ENCODE measurements at places on chromosomes 4 and X.

GRCh38 chr4:17273047-17273446 lies 238.8 kb downstream of the QDPR start:
- DNase-seq, result no peak

- no peak for DNase-seq
Observed at GRCh38 chr4:80989921-80990544, 40.5 kb upstream of the BMP3 start.

DNA sequence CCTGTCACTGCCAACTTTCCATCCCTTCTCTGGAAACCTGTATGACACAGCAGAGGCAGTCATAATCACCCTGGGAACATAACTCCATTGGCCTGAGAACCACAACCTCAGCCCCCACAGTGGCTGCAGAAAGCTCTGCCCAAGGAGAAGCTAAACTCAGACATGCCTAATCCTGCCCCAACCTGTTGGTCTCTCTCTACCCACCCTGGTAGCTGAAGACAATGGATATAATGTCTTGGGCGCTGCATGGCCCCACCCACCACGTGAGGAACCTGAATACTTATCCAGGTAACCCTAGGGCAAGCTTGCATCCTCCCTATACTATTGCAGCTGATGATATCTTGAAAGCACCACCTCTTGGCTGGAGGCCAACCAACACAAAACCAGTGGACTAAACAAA lies 225.2 kb downstream of the TEX13C start:
- no peak for DNase-seq

DNA sequence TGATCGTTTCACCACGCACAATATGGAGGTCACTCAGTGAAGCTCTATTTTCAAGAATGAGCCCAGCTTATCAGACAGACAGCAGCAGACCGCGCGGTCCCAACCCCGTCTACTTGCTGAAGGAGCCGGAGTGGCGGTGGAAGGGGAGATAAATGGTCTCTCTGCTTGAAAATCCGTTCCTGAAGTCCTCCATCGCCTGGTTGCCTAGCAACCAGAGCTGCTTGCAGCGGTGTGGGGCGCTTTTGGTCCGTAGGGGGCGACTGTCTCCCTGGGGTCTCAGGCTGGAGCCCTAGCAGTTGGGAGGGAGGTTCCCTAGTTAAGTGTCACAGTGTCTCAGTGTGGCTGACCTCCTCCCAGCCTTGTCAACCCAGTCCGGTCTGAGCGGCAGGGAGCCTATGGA lies 8.3 kb upstream of the DLG3 start:
- DNase-seq, result no peak

GRCh38 chr4:110163327-110164069 lies 34.9 kb downstream of the ELOVL6 start:
- DNase-seq, result no peak

GRCh38 chr4:3227878-3228675 lies 20.9 kb upstream of the MSANTD1 start:
- DNase-seq, result no peak

GRCh38 chr4:166323250-166323649 lies 450.2 kb downstream of the TLL1 start:
- no peak for DNase-seq

GRCh38 chr4:19130866-19131265 lies 1109.3 kb upstream of the LCORL start:
- DNase-seq, result no peak

DNA sequence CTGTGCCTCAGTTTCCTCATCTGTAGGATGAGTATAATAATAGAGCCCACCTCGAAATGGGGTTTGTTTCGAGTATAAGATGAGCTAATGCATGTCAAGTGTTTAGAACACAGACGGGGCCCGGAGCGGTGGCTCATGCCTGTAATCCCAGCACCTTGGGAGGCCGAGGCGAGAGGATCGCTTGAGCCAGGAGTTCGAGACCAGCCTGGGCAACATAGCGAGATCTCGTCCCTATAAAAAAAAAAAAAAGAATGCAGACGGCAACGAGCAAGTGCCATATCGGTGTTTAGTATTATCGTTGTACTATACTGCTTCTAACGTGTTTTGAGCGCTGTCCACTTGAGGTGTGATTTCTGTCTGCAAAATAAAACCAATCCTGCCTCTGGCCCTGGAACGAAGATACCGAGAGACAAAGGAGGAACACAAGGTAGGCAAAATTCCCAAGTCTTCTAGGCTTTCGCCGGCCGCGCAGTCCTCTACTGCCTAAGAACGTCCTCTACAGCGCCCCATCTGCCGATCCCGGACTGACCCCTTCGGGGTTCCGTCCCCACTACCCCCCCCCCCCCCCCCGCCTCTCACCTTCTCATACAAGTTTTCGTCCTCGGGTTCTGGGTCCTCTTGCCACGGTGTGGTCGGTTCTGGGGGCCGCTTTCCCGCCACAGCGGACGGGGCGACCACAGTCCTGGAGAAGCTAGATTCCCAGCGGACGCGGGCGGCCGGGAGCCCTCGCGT lies 442 bp downstream of the NDUFB11 start:
- DNase-seq, result no peak

DNA sequence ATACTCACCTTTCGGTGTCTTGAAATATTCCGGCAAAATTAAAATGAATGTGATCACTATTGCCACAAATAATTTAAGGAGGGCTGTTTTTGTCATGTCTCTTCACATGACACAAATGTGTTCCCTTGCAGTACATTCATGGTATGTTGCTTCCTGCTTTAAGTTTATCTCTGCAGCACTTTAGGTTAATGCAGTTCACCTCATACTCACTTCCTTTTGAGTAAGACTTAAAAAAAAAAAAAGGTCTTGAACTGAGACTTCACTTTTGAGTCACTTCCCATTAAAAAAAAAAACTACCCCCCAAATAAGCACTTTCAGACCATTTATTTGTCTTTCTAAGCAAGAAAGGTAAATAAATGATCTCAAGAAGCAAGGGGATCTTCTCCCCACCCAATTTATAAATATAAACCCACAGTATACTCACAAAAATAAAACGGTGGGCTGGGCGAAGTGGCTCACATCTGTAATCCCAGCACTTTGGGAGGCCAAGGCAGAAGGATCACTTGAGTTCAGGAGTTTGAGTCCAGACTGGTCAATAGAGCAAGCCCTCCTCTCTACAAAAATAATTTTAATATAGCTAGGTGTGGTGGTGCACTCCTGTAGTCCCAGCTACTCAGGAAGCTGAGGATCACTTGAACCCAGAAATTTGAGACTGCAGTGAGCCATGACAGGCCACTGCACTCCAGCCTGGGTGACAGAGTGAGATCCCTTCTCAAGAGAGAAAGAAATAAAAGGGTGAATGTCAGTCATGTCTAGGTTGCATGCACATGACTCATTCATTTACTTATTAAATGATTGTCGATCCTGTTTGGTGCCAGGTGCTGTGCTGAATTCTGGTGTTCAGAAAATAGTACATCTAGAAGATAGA lies at the start of gene TMEM156:
TSS of gene TMEM156 (minus strand) at position 192 of the 868 bp plus-strand sequence. CDS start at position 96, 96 bp downstream.
- DNase-seq, result no peak

DNA sequence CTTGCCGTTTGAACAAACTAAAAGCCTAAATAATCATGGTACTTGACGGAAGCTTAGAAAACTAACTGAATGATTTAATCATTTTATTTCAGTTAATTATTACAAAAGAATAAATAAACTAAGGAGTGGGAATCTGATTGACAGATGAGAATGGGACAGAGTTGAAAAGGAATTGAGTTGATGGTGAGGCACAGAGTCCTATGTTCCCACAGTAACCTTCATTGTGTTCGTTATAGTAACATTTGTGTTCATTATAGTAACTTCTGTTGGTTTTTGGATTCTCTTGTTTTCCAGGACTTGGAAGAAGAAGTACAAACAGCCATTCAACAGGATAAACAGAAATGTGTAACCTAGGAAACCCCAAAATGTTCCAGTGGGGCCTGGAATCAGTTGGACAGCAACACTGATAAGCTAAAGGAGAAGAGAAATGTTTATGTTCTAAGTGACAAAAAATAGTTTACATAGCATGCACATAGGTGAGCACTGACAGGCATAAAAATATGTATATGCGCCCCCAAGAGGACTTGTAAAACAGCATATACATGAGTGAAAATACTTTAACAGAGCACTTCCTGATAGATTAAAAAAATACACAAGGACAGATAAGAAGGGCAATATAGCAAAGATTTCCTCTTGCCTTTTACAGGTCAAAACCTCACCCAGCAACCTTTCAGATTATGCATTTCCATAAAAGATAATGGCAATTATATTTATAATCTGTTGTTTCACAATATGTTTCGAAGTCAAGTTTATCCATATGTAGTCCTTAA lies 218.6 kb upstream of the HTR2C start:
- no peak for DNase-seq

GRCh38 chr4:7549866-7550265 lies 115.1 kb upstream of the PSAPL1 start:
- DNase-seq, result no peak

DNA sequence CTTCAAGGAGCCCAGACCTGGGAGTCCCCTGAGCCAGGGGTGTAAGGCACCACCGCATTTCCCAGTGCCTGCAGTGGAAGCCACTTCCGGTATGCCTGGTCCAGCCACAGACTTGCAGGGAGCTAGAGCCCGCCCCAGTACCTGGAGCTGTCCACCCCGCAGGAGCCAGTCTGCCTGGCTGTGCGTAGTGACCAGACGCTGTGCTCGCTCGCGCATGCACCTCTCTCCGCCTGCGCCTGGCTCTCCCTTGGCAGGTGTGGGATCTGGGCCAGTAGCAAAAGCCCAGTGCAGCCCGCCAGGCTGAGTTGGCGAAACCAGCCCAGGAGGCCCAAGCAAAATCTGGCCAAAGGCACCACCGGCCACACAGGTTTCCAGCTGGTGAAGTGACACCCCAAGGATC lies 973.7 kb upstream of the AGA start:
- DNase-seq, result no peak

- DNase-seq, result no peak
Observed at GRCh38 chr4:4724321-4724720, 135.1 kb upstream of the MSX1 start.

GRCh38 chr4:145177906-145178538 lies 2.4 kb downstream of the OTUD4 start:
- DNase-seq, result no peak

GRCh38 chrX:18410038-18410437 lies 15.4 kb upstream of the CDKL5 start:
- no peak for DNase-seq

- DNase-seq, result no peak
Observed at GRCh38 chr4:55312489-55313101, 33.4 kb upstream of the SRD5A3 start.

GRCh38 chr4:47531241-47531953 lies 46.3 kb downstream of the ATP10D start:
- no peak for DNase-seq

- no peak for DNase-seq
Observed at GRCh38 chrX:118552121-118552900, 56.7 kb downstream of the DOCK11 start.

DNA sequence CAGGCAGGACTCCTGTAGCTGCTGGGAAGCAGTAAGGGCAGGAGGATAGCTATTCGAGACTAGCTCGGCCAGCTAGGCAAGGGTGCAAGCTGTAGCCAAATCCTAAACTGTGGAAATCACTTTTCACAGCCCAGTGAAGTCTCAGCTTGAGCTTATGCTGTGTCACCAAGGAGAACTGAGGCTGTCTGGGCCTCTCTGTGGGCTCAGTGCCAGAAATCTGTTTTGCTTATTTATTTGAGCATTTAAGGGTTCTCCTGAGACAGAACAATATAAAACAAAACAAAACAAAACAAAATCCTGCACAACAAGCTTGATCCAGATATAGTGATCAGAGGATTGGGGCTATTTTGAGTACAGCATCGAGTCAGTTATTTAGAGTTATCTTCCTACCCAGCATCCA lies 97.5 kb downstream of the FANCB start:
- DNase-seq, result no peak
